ENCODE measurements at places on chromosomes 13 and 19. TPM values are rescaled to one million over a fixed set of nuclear protein-coding genes. Genes with fewer than 3 reads are reported as not detected.

DNA sequence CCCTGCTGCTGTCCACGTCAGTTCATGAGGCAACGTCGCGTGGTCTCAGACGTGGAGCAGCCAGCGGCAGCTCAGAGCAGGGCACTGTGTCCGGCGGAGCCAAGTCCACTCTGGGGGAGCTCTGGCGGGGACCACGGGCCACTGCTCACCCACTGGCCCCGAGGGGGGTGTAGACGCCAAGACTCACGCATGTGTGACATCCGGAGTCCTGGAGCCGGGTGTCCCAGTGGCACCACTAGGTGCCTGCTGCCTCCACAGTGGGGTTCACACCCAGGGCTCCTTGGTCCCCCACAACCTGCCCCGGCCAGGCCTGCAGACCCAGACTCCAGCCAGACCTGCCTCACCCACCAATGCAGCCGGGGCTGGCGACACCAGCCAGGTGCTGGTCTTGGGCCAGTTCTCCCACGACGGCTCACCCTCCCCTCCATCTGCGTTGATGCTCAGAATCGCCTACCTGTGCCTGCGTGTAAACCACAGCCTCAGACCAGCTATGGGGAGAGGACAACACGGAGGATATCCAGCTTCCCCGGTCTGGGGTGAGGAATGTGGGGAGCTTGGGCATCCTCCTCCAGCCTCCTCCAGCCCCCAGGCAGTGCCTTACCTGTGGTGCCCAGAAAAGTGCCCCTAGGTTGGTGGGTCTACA lies 6.6 kb downstream of the FSTL3 start:
- no peak overlapping the region for H3K27ac ChIP-seq
- DNase-seq: peak; percentile 47
- H3K27me3 ChIP-seq: no peaks in the 10 kb centered on the region

- H3K36me3 ChIP-seq: no peaks in the 10 kb centered on the region
- no peak for DNase-seq
- no peaks in the 10 kb centered on the region for H3K4me1 ChIP-seq
- H3K4me3 ChIP-seq: no peak overlapping the region
- H3K27ac ChIP-seq: peak overlapping the region; percentile 54
These were observed 87.6 kb downstream of the CAB39L start for GRCh38 chr13:49356223-49356622.

The PGLYRP1 gene
- total RNA-seq: not detected

DNA sequence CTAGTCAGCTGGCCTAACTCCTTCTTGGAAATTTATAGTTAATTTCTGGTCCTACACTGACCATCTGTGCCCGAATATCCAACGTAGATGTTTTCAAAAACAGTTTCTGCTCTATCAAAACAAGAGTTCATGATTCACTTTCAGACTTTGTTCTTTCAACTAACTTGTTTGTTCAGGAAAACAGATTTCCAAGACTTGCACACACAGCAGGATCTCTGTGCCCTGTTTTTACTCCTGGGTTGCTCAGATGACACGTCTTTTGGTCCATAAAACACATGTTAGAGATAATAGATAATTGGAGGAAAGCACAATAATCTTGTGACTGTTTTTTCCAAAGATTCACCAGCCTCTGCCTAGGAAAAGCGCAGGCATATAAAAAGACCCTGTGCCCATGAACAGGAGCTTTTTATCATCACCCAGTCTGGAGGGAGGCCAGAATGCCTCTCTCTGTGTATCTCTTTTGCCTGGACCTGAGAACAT lies 218.0 kb downstream of the IRS2 start:
- no peaks in the 10 kb centered on the region for H3K36me3 ChIP-seq
- no peaks in the 10 kb centered on the region for H3K27me3 ChIP-seq
- no peaks in the 10 kb centered on the region for H3K4me1 ChIP-seq
- no peak overlapping the region for H3K4me3 ChIP-seq

The C19orf47 gene
- 10.2 TPM for total RNA-seq

DNA sequence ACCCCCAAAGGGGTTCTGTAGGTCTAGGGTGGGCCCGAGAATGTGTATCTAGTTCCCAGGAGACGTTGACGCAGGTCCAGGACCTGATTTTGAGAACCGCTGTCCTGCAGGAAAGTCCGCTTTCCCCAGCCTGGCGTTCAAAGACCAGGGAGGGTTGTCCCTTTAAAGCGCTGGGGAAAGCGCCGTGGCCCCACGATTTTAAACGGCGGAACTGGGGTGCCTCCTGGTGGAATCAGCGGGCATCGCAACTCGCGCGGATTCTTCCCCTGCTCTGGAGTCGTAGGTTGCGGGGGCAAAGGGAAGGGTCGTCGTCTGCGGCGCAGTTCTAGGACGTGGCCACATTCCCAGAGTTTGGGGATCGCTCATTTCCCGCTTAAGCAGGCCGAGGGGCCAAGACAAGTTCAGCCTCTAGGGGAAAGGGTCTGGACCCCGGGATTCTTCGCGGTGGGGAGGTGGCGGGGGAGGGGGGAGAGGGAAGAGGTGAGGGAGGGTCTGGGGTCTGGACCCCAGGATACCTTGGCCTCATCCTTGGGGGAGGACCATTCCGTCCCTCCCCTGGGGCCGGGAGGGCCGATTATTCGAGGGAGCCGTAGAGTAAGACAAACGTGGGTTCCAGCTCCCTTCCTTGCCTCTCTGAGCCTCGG lies 7.7 kb downstream of the PNMA8B start:
- H3K27me3 ChIP-seq: no peaks in the 10 kb centered on the region
- peak overlapping the region; percentile 9 for H3K4me3 ChIP-seq
- DNase-seq: peak; percentile 70
- H3K36me3 ChIP-seq: no peaks in the 10 kb centered on the region

DNA sequence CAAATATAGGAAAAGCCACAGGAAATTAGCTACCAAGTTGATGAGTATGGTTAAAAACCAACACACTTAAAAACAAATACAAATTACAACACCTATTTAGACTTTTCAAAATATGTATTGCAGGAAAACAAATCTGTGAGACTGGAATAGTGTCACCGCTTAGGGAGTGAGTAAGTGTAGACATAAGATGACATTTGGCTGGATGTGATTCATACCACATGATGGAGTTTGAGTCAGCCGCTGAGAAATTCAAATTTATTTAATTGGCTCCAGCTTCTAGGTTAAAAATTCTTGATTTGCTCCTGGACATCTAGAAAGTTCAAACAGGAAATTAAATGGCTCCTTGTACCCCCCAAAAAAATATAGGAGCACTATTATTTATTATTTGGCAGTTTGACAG lies 531.7 kb downstream of the SLITRK1 start:
- H3K4me1 ChIP-seq: no peaks in the 10 kb centered on the region
- H3K36me3 ChIP-seq: no peaks in the 10 kb centered on the region
- no peak overlapping the region for H3K27ac ChIP-seq
- no peaks in the 10 kb centered on the region for H3K27me3 ChIP-seq

- H3K4me1 ChIP-seq: no peaks in the 10 kb centered on the region
- DNase-seq: no peak
- H3K36me3 ChIP-seq: no peaks in the 10 kb centered on the region
- no peaks in the 10 kb centered on the region for H3K27me3 ChIP-seq
These were observed 106.0 kb downstream of the USP12 start for GRCh38 chr13:27065582-27065981.

The HIPK4 gene
- total RNA-seq: not detected
